Right kidney (tissue), 9 donors: ENCODE measurements at places on chromosomes 2 and 18.

- DNase-seq, result no peak
Observed at GRCh38 chr2:152176113-152176714, 651 bp upstream of the STAM2 start.

DNA sequence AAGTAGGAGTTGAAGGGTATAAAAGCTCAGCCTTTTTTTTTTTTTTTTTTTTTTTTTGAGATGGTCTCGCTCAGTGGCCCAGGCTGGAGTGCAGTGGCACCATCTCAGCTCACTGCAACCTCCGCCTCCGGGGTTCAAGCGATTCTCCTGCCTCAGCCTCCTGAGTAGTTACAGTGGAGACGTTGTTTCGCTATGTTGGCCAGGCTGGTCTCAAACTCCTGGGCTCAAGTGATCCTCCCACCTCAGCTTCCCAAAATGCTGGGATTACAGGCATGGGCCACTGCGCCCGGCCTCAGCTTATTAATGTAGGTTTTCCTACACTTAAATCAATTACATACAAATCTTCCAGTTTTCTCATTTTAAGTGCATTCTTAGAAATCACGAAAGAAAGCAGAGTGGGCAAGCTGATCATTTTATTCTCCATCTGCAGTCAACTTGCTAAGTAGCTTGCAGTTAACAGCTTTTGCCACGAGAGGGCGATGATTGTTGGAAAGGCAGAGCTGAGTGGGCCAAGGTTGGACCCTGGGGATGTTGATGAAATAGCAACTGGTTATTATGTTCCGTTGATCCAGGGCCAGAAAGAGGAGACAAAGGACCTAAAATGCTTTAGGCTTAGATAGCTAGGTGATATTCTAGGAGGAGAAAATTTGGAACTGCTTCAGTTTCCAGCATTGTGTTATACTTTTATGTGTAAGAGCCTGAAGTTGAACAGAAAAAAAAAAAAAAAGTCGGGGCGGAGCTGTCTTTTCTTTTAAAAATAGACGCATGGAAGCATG, 234.4 kb upstream of the EPAS1 start:
- DNase-seq, result peak; percentile 58

DNA sequence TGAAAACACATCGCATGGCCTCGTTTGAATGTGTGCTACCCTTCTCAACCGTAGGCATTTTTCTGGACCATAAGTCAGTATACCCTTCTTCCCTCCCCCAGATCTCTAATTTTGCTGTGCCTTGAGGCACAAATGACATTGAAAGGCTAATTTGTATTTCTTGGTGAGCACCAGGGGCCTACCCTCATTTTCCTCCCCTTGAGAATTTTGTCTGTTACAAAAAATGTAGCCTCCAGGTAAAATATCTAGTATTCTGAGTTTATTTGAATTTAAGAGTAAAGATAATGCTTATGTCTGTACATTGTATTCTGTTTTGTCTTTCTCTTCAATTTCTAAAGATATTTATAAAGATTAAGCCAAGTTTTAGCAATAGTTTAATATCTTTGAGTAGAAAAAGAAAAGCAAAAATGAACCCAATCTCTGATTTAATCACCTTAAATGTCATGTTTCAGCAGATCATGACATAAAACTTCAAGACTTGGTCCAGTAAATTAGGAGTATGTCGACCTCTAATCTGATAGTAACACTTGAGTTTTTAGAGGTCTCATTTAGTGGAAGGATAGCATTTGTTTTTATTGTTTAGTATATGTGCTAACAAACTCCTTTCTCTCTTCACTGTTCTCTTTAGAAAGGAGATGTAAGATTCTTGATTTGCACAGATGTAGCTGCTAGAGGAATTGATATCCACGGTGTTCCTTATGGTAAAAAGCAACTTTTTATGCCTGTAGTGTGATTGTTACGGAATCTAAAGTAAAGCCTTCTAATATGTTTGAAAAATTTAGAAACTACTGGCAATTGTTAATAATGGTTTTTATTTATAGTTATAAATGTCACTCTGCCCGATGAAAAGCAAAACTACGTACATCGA, 36.4 kb downstream of the DDX1 start:
- DNase-seq, result no peak

GRCh38 chr2:84031312-84032050, 427.6 kb downstream of the SUCLG1 start:
- DNase-seq, result no peak

DNA sequence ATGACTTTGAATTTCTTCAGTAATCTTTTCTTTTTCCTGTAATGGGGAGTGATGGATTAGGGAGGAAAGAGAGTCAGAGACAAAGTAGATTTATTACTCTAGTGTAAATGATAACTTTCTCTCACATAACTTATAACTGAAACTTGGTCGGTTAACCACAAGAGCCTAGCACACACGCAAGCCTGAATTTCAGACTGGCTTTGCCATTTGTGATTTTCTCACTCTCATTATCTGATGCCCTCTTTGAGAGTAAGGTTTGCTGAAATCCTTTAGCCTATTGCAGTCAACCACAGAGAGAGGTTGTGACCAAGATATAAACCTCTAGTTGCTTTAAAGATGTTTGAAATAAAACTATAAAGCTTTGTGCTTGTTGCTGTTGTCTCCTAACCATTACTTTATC, 117.9 kb upstream of the NETO1 start:
- DNase-seq, result no peak

GRCh38 chr2:237201461-237202287, 116.0 kb downstream of the COPS8 start:
- no peak for DNase-seq

DNA sequence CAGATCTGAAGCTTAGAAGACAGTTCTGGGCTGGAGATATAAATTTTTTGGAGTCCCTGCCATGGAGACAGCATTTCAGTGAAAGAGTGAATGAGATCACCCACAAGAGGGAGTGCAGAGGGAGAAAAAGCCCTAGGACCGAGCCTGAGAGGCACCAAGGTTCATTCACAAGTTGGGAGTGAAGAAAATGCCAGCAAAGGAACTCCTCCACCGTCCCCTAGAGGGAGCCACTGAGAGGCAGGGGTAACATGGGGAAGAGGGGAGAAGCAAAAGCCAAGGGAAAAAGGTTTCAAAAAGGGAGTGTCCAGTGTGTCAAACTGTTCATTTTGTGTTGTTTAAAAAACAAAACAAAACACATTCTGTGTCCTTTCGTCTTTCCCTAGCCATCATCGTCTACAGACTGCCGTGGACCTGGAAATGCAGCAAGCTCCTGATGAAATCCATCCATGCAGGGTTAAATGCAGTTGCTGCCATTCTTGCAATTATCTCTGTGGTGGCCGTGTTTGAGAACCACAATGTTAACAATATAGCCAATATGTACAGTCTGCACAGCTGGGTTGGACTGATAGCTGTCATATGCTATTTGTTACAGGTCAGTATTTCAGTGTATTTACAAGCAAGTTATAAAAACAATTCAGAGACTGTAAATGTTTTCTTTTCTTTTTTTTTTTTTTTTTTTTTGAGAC, 19.1 kb downstream of the CYBRD1 start:
- DNase-seq, result no peak

DNA sequence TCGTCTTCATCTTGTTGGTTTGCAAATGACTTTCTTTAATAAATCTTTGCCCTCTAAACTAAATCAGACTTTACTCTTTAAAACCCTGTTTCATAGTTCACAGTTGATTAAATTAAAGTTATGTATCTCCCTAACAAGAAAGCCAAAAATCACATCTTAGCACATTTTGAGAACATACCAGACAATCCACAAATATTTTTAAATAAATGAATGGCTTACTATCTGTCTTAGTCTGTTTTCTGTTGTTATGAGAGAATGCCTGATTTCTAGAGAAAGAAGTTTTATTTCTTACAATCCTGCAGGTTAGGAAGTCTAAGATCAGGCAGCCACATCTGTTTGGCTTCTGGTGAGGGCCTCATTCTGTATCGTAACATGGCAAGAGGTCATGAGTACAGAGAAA, 1090.2 kb upstream of the PIK3C3 start:
- DNase-seq, result no peak

- DNase-seq, result no peak
Observed at GRCh38 chr18:54169431-54170403, 54.8 kb downstream of the MBD2 start.

DNA sequence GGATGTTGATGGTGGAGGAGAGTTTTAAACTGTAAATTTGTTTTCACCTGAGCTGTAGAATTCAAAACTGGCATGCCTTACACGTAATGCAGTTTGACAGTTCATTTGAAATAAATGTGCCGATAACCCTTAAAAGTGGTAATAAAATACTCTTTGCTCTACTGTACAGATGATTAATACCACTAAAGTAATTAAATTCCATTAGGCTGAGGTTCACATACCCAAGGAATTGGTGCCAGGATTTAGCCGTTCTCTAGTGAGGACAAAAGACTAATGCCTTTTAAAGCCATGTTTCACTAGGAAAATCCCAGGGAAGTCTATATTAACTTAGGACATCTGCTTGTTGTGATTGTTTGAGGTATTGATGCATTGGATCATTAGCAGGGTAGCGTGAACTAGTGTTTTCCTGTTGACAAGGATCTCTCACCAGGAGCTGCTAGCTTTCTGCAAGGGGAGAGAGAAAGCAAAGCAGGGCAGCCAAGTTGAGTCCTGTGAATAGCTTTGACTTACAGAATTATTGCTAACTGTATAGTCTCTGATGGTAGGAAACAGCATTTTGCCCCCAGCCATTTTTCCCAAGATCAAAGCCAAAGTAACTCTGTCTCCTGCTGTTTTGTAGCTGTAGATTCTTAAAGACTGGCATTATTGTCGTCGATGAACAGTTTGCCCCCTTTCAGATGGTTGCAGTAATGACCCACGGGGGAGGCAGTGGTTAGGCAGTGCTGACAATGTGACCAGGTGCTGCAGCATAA, 280.9 kb upstream of the FANCL start:
- peak; percentile 8 for DNase-seq

DNA sequence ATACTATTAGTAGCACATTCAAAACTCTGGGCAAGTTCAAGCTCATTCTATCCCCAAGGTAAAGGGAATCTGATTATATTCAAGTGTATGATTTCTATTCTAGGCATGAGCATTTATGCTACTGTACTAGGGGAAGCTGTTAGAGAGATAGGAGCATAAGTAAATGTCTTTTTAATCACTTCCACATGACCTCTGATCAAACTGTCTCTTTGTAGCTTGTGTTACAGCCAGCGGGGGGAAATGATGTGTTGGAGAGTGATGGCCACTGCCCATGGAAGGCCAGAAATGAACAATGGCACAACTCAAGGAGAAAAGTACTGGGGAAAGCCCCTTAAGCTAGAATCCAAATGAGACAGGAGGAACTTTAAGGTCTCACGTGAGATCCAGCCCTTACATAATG, 894.9 kb upstream of the CDH2 start:
- no peak for DNase-seq

DNA sequence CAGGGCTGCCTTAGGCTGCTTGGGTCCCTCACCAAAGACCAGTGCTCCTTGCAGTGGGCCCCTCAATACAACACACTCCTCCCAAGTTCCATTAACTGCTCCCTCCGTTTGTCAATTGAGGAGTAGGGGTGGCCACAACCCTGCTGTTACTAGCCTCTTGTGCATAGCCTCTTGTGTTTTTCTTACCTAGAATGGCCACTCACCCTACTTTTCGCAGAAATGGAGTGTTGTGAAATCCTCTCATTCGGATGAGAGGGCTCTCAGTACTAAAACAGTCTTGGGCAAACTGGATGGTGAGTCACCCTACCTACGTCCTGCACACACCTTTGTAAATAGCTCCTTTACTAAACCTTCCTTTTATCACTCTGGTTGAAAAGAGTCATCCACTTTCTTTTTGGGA, 253.9 kb downstream of the OSR1 start:
- DNase-seq, result no peak

GRCh38 chr18:63646936-63647335, 2.9 kb upstream of the SERPINB4 start:
- no peak for DNase-seq

- no peak for DNase-seq
Observed at GRCh38 chr18:9796935-9797549, 88.7 kb upstream of the TXNDC2 start.

- no peak for DNase-seq
Observed at GRCh38 chr2:1686784-1687105, 57.6 kb downstream of the PXDN start.

DNA sequence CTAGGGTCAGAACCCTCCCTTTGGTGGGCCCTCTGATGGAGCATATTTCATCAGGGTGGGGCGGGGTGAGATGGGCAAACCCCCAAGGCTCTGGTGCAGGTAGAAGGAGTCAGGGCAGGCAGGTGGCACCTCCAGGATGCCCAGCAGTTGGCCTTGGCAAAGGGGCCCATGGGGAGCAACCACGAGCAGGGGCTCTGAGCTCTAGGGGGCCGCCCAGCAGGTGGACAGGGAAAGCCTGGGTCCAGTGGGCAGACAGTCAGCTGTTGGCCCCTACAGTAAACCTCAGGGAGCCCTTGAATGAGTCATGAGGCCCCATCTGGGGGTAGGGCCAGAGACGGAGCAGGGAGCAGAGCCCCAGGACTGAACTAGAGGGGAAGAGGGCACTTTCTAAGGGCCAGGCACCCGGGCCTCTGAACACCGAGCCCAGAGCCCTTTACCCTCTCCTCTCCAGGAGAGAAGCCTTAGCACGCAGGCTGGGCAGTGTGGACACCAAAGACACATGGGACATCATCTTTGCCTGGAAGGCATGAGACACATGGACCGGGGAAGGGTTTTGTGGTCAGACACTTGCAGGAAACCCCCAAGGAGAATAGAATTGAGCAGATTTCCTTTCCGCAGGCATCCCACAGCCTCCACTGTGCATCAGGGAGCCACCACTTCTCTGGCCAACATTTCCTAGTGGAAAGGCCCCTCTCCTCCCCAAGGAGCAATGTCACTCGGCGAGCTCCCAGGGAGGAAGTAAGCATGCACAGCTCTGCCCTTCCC, 257.3 kb downstream of the GLI2 start:
- DNase-seq, result no peak

DNA sequence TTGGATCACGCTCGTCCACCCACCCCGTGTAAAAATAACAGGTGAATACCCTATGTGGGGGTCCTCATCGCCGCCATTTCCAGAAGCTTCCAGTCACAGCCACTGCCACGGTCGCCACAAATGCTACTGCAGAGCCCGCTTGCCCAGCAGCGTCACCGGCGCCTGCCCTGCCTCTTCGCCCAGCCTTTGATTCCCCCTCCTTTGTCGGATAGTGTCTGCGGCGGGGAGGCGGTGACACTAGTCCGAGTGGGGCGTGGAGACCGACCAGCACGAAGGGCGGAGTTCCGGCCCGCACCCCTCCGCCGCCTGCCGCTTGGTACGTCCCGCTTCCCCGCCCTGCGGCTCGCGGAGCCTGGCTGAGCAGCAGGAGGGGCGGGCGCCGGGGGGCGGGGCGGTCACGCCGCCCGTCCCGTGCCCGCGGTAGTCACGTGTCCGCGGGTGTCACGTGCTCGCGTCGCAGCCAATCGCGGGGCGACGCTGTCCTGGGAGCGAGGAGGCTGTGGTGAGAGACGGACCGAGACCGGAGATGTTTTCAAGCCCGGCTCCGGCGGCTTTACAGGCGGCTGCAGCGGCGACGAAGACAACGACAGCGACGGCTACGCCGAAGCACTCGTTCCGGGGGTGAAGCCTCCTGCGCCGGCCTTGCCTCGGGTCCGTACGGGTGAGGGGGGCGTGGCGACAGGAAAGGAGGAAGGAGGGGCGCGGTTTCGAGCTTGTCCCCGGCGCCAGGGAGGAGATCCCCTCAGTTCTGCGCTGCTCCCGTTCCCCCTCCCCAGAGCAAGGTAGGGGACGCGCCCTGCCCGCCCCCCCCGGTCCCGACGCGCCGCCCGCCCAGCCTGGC, at the start of gene ANKRD12:
Gene ANKRD12 (plus strand): TSS at position 467 of the 841 bp plus-strand sequence. CDS start 45,652 bp downstream, outside the sequence.
- peak; percentile 100 for DNase-seq

- no peak for DNase-seq
Observed at GRCh38 chr2:135904341-135904989, 28.2 kb upstream of the MCM6 start.
